Stimulated activated CD4-positive, alpha-beta T cell treated with anti-CD3 and anti-CD28 coated beads, Interleukin-12 subunit alpha, Interleukin-12 subunit beta, amount 100 ng/mL, for 4 hours (primary cell): ENCODE measurements at places on chromosomes 11 and 22.

DNA sequence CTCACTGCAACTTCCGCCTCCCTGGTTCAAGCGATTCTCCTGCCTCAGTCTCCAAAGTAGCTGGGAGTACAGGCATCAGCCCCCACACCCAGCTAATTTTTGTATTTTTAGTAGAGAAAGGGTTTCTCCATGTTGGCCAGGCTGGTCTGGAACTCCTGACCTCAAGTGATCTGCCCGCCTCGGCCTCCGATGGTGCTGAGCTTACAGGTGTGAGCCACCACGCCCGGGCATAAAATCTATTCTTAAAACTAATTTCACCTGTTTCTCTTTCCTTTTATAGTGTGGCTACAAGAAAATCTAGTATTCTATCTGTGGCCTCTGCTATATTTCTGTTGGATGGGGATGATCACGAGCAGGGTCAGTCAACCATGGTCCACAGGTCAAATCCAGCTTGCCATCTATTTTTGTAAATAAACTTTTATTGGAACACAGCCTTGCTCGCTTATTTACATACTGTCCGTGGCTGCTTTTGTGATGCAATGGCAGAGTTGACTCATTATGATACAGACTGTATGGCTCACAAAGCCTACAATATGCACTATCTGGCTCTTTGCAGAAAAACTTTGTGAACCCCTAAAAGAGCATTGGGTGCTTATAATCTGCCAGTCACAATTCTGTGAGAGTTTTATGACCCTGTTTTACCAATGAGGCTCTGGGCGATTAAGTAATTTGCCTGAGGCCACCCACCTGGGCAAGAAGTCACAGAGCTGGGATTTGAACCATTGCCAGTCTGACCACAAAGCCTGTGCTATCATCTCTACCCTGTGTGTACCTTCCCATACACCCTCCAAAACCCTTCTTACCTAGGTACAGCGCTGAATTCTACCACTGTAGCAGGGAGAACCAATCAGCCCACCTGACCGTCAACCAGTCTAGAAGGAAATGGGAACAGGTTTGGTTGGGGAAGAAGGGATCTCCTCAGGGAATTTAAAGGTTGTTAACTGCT lies 28.3 kb downstream of the SLC1A2 start:
- peak; percentile 12 for DNase-seq

- peak; percentile 67 for DNase-seq
Measured at GRCh38 chr11:64449381-64450167, 90.6 kb downstream of the RPS6KA4 start.

GRCh38 chr11:129861702-129862522 lies 33.5 kb downstream of the NFRKB start:
- no peak for DNase-seq

DNA sequence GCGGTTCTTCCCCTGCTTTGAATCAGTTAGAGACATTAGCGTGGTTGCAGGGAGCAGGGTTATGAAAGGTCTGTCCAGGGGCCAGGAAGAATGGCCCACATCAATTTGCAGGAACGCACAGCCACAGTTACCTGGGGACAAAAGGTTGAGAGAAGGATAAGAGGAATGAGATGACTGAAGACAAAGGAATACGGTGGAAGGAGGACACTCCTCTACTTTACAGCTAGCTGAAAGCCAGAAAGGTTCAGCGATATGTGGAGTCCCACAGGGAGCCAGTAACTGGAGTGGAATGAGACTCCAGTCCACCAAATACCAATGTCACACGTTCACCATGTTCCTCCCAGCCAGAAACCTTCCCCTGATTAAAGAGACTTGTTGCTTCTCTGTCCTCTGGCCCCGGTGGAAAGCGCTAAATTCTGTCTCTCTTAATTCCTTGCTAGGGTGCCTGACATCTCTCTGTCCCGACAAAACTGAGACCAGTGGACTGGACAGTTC lies 10.7 kb downstream of the XNDC1N start:
- no peak for DNase-seq

GRCh38 chr11:123419731-123420452 lies 10.2 kb upstream of the GRAMD1B start:
- no peak for DNase-seq

DNA sequence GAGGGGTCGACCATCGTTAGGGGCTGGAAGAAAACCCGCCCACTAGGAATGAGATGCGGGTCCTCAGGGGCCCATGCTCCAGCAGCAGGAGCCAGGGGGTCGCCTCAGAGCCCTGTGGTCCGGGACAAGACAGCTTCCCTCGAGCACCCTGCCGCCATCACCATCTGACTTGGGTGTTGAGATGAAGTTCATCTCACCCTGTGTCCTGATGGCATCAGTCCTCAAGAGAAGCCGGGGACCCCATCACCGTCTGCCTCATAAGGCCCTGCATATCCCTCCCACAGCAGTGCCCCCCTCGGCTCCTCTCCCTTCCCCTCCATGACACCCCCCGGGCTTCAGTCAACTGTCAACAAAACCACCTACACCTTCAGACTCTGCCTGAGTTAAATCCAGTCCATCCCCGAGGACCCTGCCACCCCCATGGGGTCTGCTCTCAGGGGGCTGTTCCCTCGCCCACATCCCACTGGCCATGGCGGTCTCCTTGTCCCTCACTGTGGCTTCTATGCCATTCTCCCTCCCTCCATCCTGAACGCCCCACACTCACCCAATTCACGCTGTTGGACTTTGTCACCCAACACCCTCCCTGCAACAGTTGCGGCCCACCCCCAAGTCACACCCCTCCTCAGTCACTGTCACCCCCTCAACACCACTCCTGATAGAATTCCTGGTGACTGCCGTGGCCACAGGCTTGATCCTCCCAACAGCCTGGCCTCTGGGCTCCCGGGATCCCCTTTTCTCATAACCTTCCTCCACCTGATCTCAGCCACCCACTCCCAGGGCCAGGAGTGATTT lies 87.7 kb upstream of the RTL6 start:
- DNase-seq = no peak

GRCh38 chr11:60280412-60280811 lies at the start of gene MS4A4A:
Gene MS4A4A (plus strand): TSS chr11:60280666. CDS start chr11:60280676, 10 bp downstream.
- no peak for DNase-seq

GRCh38 chr22:28443526-28443876 lies 236.1 kb downstream of the TTC28 start:
- DNase-seq = peak; percentile 9

DNA sequence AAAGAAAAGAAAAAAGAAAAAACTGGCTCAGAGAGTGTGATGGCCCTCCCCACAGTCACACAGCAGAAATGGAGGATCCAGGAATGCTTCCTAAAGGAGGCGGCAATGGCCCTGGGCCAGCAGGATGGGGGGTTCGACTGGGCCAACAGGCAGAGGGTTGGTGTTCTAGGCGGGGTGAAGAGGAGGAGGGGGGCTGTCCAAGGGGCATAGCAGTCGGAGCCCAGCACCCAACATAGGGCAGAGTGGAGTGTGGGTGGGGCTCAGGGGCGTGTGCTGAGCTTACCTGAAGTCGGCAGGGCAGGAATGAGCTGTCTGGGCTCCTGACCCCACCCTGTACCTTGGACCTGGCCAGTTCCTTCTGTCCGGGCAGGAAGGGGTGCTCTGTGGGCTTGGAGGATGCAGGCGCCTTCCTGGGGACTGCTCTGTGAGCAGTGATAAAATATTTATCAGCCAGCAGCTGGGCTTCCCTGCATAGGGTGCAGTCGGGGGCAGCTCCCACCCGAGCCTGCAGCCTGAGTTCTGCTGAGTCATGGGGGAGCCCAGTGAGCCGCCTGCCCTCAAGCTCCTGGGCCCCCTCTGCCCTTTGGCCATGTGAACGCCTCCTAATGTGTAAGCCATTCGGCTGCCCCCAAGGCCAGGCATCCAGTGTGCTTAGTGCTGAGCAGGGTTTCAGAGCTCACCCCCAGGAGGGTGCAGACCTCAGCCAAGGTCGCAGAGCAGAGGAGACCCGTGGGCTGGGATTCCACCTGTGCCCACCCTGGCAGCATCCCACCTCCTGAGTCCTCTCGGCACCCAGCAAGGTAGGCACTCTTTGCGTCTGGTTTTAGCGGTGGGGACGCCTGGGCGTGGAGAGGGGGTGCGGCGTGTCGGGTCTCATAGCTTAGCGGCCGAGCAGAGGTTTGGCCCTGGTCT lies 25.3 kb upstream of the PRR5 start:
- DNase-seq = no peak
